Adipocyte (in vitro differentiated cells): ENCODE measurements at places on chromosomes 4 and X.
A peak's percentile ranks its signal among the peaks of the same experiment; 100 is the strongest.

DNA sequence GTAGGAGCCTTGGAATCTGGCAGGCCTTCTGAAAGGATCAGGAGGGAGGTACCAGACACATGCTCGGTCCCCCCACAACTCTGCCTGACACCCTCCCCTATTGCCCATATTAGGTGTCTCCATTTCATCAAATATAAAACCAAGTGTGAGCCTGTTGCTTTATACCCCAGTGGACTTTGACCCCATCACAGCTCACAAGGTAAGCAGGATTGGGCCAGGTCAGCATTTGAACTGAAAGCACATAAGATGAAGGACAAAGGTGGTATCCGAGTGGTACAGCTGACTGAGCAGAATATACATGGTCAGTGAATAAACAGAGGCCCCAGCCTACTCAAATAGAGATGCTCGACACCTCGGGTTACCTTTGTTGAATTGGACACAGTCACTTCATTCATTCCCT, 20.0 kb downstream of the SLC25A43 start:
- no peak for DNase-seq

GRCh38 chr4:30828264-30828926, 108.2 kb downstream of the PCDH7 start:
- peak; percentile 20 for DNase-seq

DNA sequence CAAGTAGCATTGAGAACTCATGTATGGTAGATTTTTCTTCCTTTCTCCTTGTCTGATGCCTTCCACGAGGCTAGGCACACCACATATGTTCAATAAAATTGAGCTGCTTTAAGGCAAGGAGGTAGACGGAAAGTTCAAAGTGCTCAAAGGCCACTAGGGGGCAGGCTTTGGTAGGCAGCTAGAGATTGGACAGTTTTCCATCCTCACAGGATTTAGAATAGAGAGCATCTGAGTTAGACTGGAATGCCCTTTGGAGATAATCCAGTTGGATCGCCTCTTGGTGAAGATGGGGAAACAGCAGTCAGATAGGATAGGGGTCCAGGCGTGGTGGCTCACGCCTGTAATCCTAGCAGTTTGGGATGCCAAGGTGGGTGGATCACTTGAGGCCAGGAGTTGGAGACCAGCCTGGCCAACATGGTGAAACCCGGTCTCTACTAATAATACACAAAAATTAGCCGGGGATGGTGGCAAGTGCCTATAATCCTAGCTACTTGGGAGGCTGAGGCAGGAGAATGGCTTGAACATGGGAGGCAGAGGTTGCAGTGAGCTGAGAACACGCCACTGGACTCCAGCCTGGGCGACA, 30.4 kb downstream of the ELF4 start:
- peak; percentile 82 for DNase-seq

DNA sequence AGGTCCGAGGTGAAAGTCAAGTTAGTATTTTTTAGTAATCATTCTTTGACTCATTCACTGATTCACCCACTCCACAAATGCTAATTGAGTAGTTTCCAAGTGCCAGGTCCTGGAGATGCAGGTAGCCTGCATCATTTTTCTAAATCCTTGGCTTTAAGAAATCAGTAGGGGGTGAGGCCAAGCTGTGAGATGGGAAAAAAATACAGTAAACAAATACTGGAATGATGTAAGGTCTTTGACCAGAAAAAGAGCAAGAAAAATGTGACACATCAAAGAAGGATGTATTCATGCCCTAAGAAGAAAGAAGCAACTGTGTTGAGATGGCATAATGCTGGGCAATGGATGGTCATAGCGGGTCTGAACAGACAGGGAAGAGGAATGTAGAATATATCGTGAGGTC, 1386.6 kb downstream of the PCDH7 start:
- no peak for DNase-seq

DNA sequence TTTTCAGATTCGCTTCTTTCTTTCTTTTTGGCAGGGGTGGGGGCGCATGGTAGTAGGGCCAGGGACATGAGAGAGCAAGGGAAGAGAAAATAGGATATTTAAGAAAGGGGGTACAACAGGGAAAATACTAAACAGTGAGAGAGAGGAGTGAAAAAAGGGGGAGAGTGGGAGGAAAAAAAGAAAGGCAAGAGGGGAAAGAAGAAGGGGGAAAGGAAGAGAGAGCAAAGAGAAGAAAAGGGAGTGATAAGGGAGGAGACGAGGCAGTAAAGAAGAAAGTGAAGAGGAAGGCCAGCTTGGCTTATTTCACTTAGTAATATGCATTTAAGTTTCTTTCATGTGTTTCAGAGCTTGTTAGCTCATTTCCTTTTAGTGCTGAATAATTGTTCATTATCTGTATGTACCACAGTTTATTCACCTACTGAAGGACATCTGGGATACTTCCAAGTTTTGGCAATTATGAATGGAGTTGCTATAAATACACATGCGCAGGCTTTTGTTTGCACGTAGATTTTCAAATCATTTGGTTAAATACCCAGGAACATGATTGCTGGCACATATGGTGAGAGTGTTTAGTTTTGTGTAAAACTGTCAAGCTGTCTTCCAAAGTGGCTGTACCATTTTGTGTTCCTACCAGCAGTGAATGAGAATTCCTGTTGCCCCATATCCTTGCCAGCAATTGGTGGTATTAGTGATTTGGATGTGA, 37.3 kb downstream of the CASP6 start:
- DNase-seq, result no peak

- peak; percentile 91 for DNase-seq
Measured at GRCh38 chr4:67327245-67328017, 217.9 kb downstream of the CENPC start.

- peak; percentile 54 for DNase-seq
Measured at GRCh38 chr4:4852591-4853362, 6.7 kb upstream of the MSX1 start.

GRCh38 chr4:38920677-38921076, 53.1 kb downstream of the FAM114A1 start:
- DNase-seq, result no peak

DNA sequence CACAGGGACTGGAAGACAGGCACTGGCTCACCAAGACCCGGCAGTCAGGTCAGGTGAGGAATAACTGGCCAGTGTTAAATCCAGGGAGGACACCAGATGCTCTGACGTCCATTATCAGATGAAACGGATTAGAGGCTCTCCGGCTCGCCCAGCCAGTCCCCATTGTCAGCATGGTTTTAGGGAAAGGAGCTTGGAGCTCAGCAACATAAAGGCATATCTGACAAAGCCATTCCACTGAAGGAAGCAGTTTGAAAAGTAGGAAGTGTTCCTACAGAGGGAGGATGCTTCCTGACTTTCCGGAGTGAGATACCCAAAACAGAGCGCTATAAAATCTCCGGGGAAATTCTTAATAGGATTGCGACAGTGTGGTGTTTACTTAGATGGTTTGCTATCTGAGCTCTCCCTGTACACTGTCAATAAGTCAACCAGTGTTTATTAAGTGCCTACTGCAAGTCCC, 14.8 kb downstream of the NDNF start:
- DNase-seq, result no peak

- DNase-seq, result no peak
Measured at GRCh38 chr4:3871181-3871852, 105.1 kb downstream of the ADRA2C start.

DNA sequence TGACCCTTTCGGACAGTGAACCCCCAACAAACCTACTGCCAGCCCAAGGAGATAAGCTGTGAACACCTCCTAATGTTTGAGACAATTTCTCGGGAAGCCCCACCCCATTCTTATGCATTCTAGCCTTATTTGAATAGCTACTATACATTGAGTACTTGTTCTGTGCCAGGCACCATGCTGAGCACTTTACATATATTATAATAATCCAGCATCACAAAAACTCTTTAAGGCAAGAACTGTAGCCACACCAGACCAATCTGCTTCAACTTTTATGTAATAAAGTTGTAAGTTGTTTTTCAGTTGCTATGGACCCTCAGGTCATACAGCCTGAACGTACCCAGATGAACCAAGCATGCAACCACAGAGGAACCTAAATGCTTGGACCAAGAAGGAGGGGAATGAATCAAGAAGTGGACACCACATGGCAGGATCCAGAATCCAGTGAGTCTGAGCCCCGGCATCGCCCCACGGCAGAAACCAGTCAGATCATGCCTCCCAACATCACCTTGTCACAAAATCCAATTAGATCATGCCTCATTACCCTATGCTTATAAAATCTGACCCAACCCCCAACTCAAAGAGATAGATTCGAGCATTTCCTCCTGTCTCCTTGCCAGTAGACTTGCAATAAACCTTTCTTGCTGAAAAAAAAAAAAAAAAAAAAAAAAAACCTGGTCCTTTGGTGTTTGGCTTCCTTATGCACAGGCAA, 225.0 kb downstream of the QDPR start:
- no peak for DNase-seq

- no peak for DNase-seq
Measured at GRCh38 chr4:8120501-8120900, 38.1 kb downstream of the ABLIM2 start.

- no peak for DNase-seq
Measured at GRCh38 chr4:23728971-23729370, 160.9 kb downstream of the PPARGC1A start.

DNA sequence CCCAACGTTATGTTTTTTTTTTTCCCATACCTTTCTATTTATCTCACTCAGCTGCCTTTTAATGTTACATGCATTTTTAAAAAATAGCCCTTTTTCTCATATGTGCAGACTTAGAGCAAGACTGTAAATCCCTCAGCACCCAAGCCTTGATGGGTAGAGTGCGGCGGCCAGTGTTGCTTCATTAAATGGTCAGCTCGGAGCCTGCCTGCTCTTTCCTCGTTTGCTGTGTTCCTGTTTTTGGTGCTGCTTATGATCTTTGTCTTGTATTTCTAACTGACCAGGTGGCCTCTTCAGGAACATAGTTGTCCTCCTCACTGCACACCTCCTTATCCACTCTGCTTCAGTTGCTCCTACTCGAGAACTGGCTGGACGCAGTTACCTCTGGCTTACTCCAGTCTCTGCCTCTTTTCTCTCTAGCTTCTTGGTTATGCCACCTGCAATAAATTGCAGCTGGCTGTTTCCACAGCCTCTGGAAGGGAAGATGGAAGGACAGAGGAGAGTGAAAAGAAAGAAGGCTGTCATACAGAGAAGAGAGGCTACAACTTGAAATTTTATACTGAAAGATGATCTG, 10.7 kb downstream of the RBPJ start:
- no peak for DNase-seq

GRCh38 chr4:5760936-5761480, 50.0 kb downstream of the EVC start:
- DNase-seq, result no peak

- DNase-seq, result no peak
Measured at GRCh38 chrX:100643212-100643611, 787 bp upstream of the SRPX2 start.

DNA sequence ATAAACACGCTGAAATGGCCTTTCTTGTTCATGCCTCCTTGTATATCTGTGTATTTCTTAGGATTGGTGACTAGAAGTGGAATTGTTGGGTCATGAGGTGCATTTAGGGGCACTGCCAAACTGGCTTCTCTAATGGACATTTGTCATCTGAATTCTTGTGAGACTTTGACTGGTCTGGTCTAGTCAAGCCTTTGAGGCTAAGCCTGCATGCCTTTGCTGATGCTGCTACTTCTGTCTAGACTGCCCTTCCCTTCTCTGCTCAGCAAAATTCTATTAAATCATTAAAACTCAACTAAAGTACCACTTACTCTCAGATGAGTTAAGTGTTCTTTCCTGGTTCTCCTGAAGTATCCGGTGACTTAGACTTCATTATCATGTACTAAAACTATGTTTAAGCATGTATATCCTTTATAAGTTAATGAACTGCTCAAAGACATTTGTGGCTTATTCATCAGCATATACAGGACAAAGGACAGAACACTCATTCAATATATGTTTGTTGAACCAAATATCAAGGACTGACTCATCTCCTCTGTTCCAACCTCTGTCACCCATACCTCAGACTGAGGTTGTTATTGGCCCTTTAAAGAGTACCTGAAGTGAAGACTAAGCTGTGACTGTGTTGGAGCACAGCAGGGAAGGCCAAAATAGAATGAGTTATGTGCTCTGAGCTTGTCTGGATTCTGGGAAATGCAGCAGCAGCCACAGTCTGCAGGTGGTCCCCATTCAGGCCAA, 9.0 kb downstream of the TCEAL1 start:
- DNase-seq, result no peak

DNA sequence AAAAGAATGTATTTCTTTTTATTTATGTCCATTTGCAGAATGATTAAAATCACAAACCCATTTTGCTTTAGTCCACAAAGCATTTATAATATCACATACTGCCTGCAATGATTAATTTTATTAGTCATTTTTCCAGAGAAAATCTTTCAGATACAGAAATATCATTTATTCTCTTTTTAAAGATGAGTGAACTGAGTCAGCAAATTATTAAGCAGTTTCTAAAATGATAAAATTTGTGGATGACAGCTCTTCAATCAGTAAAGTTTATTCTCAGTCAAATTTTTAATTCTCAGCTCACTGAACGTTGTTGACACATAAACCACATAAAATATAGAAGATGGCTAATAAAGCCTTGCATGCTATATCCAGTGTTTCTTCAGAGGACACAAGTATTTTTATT, 485.5 kb downstream of the PRR32 start:
- DNase-seq, result no peak

- no peak for DNase-seq
Measured at GRCh38 chr4:36056136-36056535, 188.2 kb downstream of the ARAP2 start.

DNA sequence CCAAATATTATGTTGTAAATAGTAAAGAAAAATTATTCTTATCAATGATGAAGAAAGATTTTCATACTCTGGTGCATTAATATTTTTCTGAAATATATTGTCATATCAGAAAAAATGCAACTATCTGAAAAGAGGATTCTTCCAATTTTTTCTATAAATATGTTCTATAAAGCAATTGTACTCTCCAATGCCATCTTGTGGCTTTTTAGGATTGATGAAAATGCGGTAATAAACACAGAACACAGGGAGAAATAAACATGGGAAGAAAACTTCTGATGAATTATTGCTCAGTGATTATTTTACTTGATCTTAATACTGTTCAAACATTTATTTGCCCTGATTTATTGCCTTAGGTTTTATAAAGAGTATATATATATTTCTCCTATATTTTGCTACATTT, 215.4 kb downstream of the IL1RAPL1 start:
- DNase-seq, result peak; percentile 28

DNA sequence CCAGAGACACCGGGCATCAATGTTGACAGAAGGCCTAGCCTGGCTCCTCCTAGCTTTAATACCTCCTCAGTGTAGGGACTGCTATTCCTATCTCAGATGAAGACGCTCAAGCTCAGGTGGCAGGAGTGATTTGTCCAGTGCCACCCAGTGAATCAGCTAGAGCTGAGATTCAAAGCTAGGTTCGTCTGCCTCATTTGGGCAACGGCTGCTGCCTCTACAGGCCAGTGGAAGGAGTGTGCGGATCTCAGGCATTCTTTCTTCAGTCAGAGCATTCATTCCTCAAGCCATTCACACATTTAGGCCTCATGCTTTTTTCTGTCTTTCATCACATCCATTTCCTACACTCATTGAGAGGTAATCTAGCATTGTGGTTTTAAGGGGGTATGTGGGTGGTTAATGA, 7.3 kb downstream of the TSR2 start:
- DNase-seq, result no peak

- DNase-seq, result no peak
Measured at GRCh38 chr4:13323921-13324320, 160.2 kb downstream of the RAB28 start.
